ENCODE measurements at places on chromosomes 7 and 10. TPM values are rescaled to one million over a fixed set of nuclear protein-coding genes. Genes with fewer than 3 reads are reported as not detected.

Gene GJD4
- 4.2 TPM for polyA plus RNA-seq

GRCh38 chr10:45418849-45419675, 45.0 kb downstream of the ALOX5 start:
- DNase-seq, result peak; percentile 81

GRCh38 chr10:84613336-84614021, 285.1 kb downstream of the CCSER2 start:
- no peak for DNase-seq

- no peak for DNase-seq
Measured at GRCh38 chr7:159095979-159096411, 48.7 kb downstream of the VIPR2 start.

DNA sequence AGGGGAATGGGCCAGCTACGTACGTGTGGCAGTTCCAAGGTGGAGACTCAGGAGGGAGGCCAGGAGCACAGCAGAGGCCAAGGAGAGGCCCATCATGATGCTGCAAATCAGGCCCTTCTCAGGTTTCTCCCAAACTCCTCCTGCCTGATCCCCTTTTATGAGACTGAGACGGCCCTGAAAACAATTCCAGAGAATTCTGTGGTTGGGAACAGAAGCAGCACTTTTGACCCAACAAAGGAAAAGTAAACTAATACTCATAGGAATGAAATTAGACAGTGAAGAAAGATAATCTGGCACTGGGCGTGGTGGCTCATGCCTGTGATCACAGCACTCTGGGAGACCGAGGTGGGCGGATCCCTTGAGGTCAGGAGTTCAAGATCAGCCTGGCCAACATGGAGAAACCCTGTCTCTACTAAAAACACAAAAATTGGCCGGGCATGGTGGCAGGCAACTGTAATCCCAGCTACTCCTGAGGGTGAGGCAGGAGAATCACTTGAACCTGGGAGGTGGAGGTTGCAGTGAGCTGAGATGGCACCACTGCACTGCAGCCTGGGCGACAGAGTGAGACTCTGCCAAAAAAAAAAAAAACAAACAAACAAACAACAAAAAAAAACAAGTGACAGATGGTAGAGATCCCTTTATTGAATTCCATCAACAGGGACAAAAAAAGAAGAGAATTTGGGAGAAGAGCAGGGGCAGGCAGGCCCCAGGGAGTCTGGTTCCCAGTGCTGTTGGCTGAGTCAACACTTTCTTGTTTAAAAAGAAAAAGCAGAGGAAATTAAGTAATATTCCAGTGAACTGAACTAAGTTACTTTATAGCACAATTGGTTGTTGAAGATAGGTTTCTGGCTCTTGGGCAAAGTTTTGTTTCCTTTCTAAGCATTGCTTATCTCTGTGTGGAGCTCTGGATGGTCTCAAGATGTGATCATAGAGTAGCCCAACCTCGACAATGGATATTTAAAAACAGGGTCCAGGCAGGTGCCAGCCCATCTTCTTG, at the start of gene CCL26:
TSS of gene CCL26 (minus strand) at position 131 of the 997 bp plus-strand sequence. CDS start at position 96, 35 bp downstream.
- DNase-seq, result no peak

- DNase-seq, result no peak
Measured at GRCh38 chr10:49619613-49620012, 5.8 kb downstream of the CHAT start.

DNA sequence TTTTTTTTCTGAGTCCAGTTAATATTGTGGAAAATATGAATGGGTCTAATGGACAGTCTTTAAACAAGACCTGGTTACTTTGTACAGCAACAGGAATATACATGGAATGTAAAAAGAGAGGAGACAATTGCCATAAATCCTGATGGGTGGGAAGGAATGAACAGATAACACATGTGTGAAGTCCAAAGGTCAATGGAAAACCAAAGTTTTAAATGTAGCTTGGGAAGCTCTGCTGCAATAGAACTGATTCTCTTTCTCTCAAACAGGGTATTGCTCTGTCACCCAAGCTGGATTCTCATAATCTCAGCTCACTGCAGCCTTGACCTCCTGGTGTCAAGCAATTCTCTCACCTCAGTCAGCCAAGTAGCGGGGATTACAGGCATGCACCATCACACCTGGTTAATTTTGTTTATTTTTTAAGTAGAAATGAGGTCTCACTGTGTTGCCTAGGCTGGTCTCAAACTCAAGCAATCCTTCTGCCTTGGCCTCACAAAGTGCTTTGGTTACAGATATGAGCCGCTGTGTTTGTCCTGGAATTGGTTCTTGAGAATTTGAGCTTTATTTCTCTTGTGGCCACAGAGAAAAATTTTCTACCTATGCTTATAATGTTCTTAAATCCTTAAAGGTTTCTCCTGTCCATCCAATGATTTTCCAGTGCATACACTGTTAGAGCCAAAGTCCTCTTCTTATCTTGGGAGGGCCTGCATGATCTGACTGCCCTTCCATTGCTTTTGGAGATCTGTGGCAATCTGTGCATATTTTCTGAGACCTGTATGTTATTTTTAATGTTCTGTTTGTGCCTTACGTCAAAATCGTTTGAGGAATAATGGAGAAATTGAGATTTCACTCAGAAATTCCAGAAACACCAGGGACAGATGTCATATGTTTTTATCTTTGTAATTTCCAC, 30.7 kb upstream of the ZNF92 start:
- DNase-seq, result no peak

Gene OPN1SW
- polyA plus RNA-seq, result 2.2 TPM

DNA sequence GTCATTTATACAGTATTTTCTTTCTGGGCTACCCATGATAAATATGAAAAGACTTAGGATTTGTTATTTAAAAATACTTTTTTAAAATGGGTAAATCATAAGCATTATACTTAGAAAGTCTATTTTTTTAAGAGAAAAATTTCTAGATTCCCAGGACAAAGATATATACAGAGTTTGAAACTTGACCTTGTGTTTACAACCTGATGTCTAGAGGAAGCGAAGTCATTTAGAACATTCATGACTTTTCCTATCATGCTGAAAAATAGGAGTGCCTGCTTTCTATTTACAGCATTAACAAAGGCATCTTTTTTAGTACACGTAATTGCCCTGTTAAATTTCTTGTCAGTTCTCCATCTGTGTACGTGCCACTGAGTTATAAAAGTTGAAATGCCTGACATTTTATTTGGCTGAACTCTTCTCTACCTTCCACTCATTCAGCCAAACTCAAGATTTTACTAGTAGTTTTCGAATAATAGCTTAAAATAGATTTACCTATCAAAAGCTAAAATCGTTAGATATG, 23.0 kb downstream of the GNAT3 start:
- no peak for DNase-seq

Gene CLRN3
- polyA plus RNA-seq, result not detected

Gene TRIM8
- polyA plus RNA-seq, result 97.5 TPM

DNA sequence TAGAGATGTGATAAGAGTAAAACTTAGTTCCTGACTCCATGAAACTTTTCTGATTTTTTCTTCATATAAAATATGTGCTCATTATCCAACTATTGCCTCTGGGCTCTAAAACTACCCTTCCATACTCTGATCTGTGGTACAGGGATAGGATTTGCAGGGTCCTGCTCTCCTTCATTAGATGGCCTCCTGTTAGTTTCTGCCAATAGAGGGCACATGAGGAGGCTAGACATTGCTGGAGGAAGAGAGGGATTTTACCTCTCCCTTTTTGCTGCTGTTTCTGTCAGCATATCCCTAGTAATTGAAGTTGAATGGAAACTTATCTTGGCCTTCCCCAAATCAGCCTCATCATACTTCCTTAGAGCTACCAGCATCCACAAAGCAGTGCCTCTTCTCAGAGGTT, 269.4 kb downstream of the NXPH1 start:
- no peak for DNase-seq

GRCh38 chr10:23174074-23174976, 17.8 kb upstream of the PTF1A start:
- no peak for DNase-seq

Gene PPP1R17
- polyA plus RNA-seq, result not detected

DNA sequence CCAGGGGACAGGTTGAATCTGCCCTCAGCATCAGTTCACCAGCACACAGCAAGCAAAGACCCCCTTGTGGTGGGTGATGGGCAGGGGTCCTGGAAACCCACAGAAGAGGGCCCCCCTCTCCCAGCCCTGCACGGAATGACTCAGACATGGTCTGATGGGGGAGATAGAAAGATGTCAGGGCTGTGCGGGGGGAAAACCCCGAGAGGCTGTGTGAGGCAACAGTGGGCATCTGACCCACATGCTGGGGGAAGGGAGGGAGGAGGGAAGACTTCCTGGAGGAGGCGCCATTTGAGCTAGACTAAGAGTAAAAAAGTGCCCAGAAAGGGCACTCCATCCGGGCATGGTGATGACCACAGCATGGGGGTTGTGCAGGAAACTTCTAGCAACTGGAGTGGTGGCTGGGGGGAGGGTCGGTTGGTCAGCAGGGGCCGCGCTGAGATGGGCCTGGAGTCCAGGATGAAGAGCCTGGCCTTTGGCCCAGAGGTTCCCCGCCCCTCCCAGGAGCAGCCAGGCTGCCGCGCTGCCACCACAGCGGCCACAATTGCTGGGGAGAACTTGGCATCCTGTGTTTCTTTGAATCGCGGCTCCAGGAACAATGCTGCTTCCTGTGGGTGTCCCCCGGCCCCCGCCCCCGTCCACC, 2.5 kb downstream of the LFNG start:
- no peak for DNase-seq

GRCh38 chr10:22002591-22003176, 846 bp downstream of the DNAJC1 start:
- peak; percentile 45 for DNase-seq

DNA sequence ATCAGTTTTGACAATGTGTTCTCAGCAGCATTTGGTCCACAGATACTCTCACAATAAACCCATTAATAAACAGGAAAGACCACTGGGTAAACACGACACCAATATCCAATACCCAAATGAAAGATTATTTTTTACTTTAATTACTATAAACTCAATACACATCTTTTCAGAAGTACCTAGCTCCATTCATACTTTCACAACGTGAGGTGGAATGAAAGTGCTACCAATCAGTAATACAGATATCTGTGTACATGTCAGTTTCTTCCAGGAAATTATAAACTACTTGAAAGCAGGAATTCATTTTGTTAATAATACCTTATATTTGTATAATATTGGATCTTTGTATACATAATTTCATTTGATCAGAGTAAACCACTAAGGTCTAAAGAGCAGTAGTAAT, 11.9 kb downstream of the CDK6 start:
- no peak for DNase-seq

GRCh38 chr10:3811291-3811870, 26.4 kb upstream of the KLF6 start:
- DNase-seq, result peak; percentile 45

Gene IFIT2
- 8.0 TPM for polyA plus RNA-seq

GRCh38 chr10:58706836-58707235, 194.2 kb downstream of the BICC1 start:
- no peak for DNase-seq
